ENCODE measurements at places on chromosomes 5 and 9.

GRCh38 chr5:172370648-172371545 is 83.4 kb downstream of the SH3PXD2B start:
- DNase-seq: peak; percentile 20

DNA sequence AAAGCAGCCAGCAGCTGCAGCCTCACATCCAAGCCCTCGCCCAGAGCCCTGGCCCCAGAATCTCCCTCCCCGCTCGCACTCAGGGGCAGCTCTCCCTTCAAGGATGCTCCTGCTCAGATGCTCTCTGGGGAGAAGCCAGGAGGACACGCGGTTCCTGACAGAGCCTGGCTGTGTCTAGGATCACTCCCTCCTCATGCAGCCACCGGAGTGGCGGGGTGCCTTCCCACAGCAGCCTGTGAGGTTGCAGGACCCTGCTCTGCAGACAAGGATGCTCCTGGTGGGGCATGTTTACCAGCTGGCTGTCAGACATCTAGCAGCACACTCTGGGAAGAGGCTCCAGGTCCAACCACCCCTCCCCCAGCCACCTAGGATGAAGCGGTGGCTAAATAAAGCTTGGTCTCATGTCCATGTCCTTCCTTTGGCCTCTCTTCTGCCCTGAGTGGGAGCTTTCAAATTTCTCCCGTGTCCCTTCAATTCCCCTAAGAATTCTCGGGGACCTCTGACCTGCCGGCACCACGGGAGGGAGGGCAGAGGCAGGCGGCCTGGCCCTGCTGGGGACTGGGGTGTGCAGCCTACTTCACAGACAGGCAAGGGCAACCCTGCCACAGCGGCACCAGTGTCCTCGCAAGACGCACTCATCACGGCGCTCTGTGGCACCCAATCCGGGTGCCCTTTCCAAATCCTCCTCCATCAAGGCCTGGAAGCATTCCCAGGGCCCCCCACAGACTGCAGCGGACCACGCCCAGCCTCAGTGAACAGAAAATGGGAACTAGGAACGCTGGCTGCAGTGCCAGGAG is 88.3 kb upstream of the SARDH start:
- DNase-seq: no peak

DNA sequence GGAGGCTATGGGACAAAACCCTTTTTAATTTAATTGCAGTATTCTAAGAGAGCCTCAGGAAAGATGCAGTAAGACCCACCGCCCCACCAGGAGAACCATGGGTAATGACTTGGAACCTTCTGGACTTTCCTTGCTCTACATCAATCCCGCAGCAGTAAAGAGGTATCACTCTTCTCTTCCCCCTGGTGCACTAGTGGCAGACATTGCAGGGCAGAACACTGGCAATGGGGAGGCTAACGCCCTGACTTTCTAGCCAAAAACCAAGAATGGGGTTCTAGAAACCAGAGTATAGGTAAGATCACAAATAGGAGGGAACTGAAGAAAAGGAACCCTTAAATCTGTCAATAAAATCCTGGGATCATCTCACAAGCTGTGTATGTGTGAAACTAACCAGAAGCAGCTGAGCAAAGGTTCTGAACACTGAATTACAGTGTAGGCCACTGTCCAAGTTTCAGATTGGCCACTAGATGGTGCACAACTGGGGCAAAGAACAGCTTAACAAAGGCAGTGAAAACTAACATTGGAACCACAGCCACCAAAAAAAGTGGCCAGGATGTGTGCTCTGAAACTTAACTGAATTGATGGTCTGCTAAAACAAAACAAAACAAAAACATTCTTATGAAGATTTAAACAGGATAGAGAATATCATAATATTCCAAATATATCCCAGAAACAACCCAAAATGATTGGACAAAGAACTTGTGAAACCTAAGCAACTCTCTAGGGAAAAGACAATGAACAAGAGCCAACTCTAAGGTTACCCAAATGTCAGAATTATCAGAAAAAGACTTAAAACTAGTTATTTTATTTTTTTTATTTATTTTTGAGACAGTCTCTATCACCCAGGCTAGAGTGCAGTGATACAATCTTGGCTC is 6.6 kb upstream of the FAM151B start:
- DNase-seq: peak; percentile 16

DNA sequence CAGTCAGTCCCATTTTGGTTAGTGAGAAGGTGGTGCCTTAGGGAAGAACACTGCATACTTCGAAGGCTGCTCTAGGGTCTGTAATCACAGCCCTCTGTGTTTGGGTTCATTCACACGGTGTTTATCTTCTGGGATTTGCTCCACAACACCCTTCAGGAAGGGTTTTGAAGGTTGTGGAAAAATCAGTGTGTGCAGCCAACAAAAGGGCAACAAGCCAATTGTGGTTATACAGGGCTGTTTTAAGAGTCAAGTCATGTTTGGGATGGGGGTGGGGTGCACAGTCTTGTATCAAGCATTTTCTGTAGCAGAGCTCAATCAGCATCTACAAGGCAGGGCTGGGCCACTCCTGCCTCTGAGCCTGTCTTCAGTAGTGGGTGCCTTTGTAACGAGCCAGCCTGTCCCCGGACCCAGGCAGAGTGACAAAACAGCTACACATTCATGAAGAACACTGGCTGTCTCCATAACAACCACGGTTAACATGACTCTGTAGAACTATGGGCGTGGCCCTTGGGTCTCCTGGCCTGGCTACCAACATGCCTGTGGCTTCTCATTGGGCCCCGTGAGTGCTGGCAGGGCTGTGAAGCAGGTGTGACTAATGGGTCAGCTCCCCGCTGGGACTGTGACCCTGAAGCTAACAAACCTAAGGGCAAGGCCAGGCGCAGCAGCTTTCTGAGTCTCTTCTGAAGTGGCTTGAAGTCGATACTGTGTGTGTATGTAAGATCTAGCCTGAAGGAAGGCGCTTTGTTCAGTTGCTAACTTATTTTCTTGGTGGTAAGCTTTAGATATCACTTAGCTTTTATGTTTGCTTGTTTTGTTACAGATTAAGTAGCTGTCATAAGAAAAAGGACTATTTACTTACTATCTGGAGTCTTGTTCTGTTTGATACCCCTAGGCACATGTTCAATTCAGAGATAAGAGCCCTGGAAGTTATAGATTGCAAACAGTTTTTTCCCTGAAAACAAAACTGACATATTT is 27.9 kb upstream of the GOLM1 start:
- DNase-seq: peak; percentile 93

DNA sequence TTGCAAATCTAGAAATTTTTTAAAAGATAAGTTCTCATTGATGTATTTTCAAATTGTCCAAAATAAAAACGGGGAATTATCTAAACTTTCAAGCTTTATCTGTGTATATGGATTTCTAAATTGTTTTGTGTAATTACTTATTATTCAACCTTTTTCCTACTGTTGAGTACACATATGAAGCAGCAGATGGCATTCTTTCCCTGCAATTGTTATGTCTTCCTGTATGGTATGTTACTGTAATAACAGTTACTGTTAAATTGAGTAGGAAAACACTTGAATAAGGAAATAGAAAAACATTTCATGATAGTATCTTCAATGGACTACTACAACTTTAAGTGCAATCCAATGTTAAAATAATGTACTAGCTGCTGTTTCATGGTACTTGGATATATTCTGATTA is 124.8 kb downstream of the RANBP17 start:
- DNase-seq: peak; percentile 22

- DNase-seq: no peak
These were observed 127.4 kb downstream of the SCAMP1 start for GRCh38 chr5:78487846-78488245.

DNA sequence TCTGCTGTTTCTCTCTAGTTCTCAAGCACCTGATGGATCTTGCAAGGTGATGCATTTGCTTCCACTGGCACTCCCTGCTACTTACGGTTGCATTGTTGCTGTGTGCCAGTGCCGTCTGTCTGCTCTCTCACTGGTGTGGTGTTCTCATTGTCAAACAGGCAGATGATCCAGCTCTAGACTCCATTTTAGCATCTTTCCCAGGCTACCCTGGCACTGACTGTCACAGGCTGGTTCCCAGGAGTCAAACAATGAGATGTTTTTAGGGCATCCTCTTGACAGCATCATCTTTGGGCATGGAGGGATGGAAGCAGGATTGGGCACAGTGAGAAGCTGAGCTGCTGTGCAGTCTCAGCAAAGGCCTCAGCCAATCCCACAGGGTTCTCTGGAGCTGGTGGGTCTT is 12.9 kb downstream of the MTRR start:
- no peak for DNase-seq

DNA sequence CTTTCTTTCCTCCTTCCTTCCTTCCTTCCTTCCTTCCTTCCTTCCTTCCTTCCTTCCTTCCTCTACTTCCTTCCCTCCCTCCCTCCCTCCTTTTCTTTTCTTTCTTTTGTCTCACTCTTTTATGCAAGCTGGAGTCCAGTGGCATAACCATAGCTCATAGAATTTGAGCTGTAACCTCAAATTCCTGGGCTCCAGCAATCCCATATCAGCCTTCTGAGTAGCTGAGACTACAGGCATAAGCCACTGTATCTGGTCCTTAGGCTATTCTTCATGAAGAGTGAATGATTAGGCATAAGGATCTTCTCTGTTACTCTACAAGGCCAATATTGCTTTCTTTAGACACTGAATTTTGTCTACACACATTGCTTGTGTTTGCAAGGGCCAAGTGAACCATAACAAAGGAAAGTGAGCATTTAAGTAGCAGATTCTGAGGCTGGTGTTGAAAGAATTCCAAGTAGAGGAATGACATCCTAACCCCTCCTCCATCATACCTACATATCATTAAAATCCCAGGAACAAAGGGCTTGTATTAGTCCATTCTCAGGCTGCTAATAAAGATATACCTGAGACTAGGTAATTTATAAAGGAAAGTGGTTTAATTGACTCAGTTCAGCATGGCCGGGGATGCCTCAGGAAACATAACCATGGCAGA is 293.2 kb downstream of the HCN1 start:
- DNase-seq: no peak

- DNase-seq: no peak
These were observed 129.7 kb downstream of the SLF1 start for GRCh38 chr5:94748212-94748611.

- no peak for DNase-seq
These were observed 17.3 kb upstream of the MSX2 start for GRCh38 chr5:174706997-174707572.

DNA sequence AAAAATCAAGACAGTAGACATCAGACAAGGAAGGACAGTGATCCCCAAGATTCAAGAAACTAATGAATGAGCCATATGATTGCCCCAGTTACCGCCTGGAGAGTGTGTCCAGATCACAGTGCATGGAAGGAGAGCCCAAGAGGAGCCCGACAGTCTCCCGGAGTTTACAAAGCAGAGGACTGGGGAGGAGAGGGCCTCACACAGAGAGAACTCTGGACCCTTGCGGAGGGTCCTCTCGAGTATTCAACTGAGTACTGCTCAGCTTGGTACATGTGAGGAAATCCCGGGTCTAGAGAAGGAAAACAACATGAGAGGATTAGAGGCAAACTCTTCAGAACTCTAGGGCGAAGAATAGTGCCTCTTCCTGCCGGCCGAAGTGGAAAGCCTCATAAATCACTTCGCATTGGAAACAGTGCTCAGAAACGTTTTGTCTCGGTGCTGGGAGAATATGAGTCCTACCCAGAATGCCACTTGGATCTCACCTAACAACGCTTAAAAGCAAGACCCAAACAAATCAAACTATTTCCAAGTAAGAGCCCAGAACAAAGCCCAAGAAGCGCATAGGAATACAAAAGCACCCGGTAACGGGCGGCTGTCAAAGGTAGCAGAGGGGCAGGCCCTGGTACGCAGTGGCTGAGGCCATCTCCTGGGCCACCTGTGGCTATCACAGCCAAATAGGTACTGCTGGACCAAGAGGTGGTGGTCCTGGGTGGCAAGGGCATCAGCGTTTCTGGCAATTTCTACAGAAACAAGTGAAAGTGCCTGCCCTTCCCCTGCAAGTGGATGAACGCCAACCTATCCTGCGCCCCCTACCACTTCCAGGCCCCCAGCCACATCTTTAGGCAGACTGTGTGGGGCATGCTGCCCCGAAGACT is 36.0 kb downstream of the FAM78A start:
- no peak for DNase-seq

GRCh38 chr9:95807326-95807947 is 68.1 kb upstream of the ERCC6L2 start:
- DNase-seq: no peak

- DNase-seq: no peak
These were observed 11.1 kb downstream of the TTC39B start for GRCh38 chr9:15295761-15296405.

GRCh38 chr5:102800427-102800826 is 45.3 kb downstream of the PAM start:
- no peak for DNase-seq

GRCh38 chr9:74577956-74578355 is 80.8 kb downstream of the RORB start:
- no peak for DNase-seq

- no peak for DNase-seq
These were observed 70.3 kb downstream of the INIP start for GRCh38 chr9:112647596-112647995.

- no peak for DNase-seq
These were observed 306.9 kb downstream of the GLIS3 start for GRCh38 chr9:3992924-3993323.

GRCh38 chr9:75910731-75911130 is 20.3 kb downstream of the PCSK5 start:
- DNase-seq: no peak

DNA sequence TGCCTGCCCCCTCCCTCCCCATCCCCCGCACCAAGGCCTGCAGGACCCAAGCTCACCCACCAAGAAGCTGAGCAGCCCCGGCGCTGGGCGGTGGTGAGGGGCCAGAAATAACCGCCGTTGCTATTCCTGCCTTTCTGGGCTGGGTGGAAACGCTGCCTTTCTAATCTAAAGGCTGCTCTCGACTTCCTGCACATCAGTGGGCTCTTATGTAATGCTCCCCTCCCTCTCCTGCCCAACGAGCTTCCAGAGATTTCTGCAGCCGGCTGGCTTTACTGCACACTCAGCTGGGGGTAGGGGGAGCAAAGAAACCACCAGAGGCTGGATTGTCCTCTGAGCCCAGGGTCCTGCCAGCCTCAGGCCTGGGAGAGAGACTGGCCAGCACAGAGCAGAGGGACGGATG is 6.9 kb upstream of the EGR1 start:
- no peak for DNase-seq

GRCh38 chr9:16552252-16552651 is 318.2 kb downstream of the BNC2 start:
- no peak for DNase-seq

DNA sequence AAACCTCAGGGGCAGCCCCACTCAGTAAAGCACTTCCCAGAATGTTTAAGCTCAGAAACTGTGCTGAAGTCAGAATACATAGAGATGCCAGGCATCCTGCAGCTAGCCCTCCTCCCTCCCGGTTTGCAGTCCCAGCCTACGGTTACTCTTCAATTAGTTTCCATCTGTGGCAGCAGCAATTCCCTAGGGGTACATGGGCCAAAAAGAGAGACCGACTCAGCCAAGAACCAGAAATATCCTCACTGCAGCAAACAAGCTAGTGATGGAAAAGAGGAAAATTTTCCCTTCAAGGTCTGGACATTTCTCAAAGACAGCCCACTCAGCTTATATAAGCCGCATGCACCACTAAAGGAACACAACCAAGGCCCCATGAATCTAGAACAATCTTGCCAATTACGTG is 89.1 kb upstream of the PPP2R2B start:
- no peak for DNase-seq
